Activated CD4-positive, alpha-beta T cell treated with anti-CD3 and anti-CD28 coated beads for 36 hours (primary cell): ENCODE measurements at places on chromosomes 6 and 20. TPM values are rescaled to one million over a fixed set of nuclear protein-coding genes. Genes with fewer than 3 reads are reported as not detected.

Gene KHDRBS2
- total RNA-seq, result not detected

Gene SLC22A7
- total RNA-seq, result not detected

Gene DPPA5
- total RNA-seq, result not detected

Gene VSX1
- not detected for total RNA-seq

Gene SAMD3
- 2.4 TPM for total RNA-seq

Gene SLA2
- 48.7 TPM for total RNA-seq

Gene CRISP3
- not detected for total RNA-seq

Gene BCAS4
- 11.6 TPM for total RNA-seq

Gene LRRC73
- 0.19 TPM for total RNA-seq

Gene HLA-DMA
- total RNA-seq, result 11.8 TPM

Gene LPA
- total RNA-seq, result not detected
